ENCODE measurements at places on chromosomes 12 and 14.
A peak's percentile ranks its signal among the peaks of the same experiment; 100 is the strongest.

GRCh38 chr12:90562671-90563070, 392.3 kb downstream of the CCER1 start:
- DNase-seq: no peak

- peak; percentile 31 for DNase-seq
Observed at GRCh38 chr12:57754411-57755193, at the start of gene MARCHF9. Gene MARCHF9 (plus strand): TSS chr12:57755103. CDS start chr12:57755529, 426 bp downstream.

DNA sequence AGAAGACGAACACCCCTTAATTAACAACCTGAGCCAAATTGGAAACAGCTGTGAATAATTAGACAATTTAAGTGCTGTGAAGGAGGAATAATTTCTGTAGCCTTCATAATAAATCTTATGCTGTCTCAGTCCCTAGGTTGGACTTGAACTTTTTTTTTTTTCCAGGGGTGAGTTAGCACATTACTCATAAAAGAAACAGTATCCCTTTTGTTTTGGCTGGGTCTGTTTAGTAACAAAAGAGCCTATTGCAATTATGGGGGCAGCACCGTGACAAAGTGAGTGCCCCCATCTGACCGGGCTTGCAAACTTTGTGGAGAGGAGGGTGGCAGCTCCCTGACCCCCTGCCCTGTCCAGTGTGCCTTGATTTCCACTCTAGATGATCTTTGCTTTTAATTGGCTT, 167.4 kb downstream of the DICER1 start:
- no peak for DNase-seq

DNA sequence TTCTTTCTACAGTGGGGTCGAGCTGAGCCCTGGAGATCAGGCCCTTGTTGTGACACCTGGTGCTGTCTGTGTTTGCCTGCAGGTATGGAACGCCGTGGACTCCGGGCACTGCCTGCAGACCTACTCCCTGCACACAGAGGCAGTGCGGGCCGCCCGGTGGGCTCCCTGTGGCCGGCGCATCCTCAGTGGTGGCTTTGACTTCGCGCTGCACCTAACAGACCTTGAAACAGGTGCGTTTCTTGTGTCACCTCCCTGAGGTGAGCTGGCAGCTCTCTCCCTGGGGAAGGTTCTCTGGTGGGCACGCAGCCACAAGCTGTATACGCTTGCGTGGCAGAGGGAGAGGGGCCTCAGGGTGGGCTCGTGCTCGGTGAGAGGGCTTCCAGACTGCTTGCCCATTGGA, 119.3 kb downstream of the BEGAIN start:
- DNase-seq: no peak

- no peak for DNase-seq
Observed at GRCh38 chr14:58876608-58877007, 238.8 kb downstream of the DACT1 start.

GRCh38 chr12:66550626-66551025, 128.2 kb downstream of the GRIP1 start:
- no peak for DNase-seq

DNA sequence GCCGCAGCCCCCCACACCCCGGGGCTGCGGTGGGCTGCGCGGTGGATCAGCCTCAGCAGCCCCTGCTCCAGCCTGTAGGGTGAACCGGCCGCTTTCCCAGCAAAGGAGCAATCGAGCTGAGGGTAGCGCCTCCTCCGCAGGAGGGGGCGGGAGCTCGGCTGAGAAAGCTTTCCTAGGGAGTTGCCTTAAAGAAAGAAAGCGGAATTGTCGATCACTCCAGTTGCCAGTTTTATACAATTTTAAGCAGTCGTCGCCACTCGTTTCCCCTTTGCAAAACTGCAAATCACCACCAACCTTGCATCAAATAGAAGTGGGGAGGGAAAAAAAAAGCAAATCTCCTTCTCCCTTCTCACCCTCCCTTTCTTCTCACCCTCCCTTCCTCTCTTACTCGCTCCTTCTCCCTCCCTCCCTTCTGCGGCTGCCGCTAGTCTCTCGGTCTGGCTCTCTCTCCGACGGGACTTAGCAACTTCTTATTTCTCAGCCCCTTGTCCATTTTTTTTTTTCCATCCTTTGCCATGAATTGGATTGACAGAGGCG, at the start of gene PDE3A:
Gene PDE3A (plus strand): TSS at position 424 of the 537 bp plus-strand sequence. CDS start 748 bp downstream, outside the sequence.
- no peak for DNase-seq

GRCh38 chr12:65956056-65956738, 131.9 kb downstream of the HMGA2 start:
- DNase-seq: no peak

GRCh38 chr12:20264608-20265114, 103.7 kb upstream of the PDE3A start:
- no peak for DNase-seq

DNA sequence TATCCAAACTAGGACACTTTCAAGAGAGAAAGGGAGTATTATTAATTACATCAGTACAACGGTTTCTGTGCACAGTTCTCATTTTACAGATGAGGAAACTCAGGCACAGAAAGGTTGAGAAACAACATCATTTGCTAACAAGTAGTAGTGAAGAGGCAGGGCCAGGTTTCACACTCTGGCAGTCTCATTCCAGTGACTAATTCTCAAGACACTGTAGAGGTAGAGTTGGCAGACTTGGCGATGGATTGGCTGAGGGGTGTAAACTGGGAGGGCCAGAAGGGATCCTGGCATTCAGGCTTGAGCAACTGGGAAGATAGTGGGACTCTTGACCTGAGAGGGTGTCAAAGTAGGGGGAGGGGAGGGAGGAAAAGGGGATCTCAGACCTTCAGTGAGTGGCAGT, 73.8 kb upstream of the BDKRB2 start:
- DNase-seq: no peak

GRCh38 chr12:74066476-74066875, 471.2 kb upstream of the ATXN7L3B start:
- DNase-seq: no peak

DNA sequence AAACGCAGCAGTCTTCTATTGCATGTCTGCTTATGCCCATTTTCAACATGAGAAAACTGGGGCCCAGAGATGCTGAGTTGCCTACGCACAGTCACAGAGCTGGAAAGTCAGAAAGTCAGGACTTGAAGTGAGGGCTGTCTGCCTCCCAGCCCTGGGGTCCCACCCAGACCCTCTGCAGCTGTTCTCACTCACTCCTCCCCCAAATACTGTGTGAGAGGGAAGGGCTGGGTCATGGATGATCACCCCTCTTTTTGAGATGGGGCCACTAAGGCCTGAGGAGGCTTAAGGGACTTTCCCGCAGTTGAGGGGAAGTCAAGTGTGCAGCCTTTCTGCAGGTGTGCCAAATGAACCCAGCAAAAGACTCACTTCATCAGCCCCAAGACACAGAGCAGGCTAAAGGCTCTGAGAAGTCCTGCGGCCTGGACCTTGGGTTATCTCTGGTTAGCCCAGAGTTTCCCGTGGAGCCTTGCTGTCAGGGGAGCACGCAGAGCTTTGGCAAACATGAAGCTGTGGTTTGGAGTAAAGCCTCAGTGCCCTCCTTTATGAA, 18.7 kb downstream of the DTX1 start:
- no peak for DNase-seq

DNA sequence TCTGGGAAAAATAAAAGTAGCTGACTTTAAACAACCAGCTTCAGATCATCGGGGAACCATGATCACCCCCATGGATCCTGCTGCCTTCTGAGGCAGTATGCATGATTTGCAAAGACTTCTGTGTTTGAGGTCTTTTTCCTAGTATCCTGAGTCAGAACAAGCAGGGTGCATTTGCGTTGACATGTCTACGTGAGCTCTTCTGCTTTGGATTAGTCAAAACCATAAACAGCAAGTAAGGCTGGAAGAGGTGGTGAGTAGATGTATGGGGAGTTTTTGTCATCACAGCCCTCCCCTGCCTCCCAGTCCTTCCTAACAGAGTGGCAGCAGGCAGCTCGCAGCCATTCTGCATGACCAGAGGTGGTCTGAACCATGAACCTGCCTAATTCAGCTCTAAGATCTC, 24.1 kb downstream of the PLEKHG7 start:
- no peak for DNase-seq

DNA sequence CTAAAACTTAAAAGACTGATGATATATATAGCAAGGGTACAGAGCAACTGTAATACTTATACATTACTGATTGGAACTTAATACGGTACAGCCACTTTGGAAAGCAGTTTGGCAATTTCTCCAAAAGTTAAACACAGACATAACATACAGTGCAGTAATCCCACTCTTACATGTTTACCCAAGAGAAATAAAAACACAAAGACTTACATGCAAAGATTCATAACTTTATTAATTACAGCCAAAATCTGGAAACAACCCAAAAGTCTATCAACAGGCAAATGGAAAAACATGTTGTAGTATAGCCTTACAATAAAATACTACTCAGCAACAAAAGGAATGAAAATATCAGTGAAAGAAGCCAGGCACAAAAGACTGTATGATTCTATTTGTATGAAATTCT, 84.6 kb downstream of the GARIN6 start:
- DNase-seq: no peak

DNA sequence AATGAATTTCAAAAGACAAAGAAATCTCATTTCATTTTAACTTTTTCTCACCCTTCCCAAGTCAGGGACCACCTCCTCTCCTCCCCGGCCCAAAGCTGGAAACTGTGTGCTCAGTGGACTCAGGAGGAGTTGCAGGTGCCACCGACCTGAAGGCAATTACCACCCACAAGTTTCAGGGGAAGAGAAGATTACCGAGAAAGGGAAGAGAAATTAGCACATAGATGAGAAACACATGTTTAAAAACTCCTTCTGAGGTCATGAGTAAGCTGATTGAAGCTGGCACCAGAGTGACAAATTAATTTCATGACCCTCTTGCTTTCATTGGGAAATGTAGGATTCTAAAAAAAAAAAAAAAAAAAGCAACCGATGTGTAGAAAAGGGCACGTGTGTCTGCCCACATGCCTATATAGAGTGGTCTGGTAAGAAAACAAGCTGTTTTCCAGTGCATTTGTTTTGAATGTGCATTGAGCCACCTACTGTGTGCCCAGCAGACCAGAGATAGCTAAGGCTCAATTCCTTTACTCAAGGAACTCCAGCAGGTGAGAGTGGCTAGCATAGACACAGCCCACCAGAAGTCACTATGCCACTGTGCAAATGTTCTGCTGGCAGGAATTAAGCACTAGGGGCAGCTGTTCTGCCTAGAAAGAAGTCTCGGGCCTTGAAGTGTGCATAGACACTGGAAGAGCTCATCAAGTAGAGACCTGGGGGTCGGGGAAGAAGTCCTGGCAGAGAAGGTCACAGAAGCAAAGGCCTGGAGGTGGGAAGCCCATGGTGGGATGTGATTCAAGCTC, 30.5 kb downstream of the DPF3 start:
- DNase-seq: no peak

- no peak for DNase-seq
Observed at GRCh38 chr14:24162093-24162492, 1.0 kb downstream of the IRF9 start.

DNA sequence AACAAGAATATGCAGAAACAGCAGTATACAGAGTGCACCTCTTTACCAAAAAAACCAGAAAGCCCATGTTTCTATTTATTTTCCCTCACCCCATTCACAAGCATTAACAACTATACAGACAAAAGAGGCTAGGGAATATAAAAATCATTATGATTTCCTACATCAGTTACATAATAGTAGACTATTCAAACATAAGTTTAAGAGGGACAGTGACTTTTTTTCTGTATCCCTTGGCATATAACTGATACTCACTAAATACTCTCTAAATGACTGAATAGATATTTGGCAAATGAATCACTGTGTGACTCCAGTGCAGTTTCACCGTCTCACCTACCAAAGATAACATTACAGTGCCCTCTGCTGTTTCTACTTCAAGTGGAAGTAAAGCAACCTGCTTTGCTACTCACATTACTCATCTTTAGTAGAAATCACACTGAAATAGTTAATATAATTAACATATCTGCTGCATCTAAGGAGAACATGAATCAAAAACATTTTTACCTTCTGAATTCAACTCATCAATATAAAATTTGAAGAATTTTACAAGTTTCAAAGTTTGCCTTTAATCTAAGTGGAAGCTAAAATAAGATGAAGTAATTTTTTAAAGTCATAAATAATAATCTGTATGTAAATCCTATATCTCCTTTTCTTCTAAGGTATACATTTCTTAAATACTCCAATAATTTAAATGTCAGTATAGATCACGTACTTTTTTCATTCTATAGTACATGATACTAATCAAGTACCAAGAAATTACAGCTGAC, 103.8 kb downstream of the OSBPL8 start:
- no peak for DNase-seq

DNA sequence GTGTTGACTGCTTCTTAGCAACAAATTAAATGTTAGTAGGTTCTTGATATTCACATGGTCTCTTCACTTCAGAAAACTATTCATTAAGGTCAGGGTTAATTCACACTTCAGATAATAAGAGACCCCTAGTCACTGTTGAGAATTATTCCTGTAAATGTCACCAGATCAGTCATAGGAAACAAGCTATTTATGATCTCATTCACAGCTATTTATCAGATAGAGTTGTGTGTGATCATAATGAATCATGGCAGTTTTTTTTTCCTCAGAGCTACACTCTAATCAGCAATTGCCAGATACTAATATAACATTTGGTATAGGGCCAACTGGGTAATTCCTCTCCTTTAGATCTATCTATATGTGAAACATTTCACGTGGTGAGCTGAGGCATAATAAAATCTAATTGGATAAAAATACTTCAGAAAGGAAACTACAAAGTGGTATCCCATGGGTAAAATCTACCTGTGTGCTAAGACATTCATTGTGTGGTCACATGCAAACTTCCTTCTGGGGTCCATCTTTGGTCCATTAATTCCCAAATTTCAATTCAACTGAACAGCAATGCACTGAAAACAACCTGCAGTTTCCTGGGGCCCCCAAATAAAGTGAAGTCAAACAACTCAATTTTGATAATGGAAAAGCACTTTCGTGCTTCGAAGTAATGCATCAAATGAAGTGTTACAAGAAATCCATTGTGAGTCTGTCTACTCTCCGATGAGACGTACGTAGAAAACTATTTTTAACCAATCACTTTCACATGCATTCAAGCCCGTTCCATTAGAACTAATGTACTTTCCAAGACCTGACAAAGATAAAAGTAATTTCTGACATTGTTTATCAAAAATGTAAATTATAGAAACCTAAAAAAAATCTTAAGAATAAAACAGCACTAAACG, 197.0 kb downstream of the ACSS3 start:
- no peak for DNase-seq

DNA sequence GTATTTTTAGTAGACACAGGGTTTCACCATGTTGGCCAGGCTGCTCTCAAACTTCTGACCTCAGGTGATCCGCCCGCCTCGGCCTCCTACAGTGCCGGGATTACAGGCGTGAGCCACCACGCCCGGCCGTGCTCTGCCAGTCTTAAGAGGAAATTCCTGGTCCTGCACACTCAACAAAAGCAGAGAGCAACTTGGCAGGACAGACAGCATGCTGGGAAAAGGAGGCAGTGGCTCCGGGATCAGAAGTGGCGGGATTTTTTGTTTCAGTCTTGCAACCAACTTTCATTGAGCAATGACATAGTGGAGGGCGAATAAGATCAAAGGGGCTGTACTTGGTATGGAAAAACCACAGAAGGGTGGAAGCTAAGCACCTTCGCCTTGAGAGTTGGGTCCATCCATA, 2.1 kb downstream of the CKAP4 start:
- no peak for DNase-seq

GRCh38 chr14:98888927-98889835, 382.8 kb downstream of the BCL11B start:
- no peak for DNase-seq

Data from NCI-H1048 (cell line).